Muscle of back (tissue), 13 donors: ENCODE measurements at places on chromosomes 11 and 22.

GRCh38 chr11:111960916-111961315, 23.8 kb downstream of the DIXDC1 start:
- DNase-seq = no peak

DNA sequence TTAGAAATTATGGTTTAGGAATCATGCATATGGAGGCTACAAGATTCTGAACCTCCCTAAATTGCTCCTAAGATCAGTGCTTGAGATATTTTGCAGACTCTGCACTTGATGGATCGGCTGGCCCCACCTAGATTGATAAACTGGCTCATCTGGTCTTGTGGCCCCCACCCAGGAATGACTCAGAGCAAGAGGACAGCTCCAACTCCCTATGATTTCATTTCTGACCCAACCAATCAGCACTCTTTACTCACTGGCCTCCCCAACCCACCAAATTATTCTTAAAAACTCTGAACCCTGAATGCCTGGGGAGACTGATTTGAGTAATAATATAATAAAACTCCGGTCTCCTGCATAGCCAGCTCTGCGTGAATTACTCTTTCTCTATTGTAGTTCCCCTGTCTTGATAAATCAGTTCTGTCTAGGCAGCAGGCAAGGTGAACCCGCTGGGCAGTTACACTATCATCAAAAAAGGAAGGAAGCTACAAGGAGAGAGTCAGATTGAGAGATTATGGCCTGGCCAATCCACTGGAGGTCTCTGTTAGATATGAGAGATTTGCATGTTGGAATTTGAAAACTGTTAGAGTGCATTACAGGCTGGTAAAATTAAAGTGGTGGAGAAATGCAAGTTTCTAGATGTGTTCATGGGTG, 245.8 kb downstream of the CSNK2A3 start:
- no peak for DNase-seq

- DNase-seq = no peak
Measured at GRCh38 chr22:23403152-23403719, 176.9 kb downstream of the IGLL1 start.

DNA sequence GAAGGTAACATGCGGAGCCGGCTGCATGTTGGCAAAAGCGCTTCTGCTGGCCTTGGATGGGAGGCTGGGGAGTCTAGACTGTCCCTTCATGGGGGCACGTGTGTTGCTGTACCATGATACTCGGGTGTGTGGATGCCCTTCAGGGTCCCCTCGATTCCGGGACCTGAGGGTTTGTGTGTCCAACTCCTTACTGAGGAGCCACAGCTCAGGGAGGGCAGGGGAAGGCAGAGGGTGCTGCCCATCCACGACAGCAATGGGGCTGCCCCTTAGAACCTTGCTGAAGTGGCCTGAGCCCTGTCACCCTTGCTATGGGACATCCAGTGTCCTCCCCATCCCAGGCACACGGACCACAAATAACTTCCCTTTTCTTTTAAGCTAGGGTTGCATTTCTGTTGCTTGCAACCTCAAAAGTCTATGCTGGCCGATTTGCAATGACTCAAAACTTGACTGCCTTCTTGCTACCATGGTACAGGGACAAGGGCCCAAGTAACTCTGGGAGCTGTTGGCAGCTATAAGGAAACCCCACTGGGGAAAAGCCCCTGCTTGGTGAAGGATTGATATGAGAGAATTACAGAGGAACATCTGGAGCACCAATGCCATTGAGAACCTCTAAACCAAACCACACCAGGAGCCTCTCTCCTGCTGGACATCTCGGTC, 43.8 kb downstream of the RTL6 start:
- DNase-seq = no peak

GRCh38 chr11:66044757-66045156, 4.2 kb downstream of the GAL3ST3 start:
- no peak for DNase-seq

DNA sequence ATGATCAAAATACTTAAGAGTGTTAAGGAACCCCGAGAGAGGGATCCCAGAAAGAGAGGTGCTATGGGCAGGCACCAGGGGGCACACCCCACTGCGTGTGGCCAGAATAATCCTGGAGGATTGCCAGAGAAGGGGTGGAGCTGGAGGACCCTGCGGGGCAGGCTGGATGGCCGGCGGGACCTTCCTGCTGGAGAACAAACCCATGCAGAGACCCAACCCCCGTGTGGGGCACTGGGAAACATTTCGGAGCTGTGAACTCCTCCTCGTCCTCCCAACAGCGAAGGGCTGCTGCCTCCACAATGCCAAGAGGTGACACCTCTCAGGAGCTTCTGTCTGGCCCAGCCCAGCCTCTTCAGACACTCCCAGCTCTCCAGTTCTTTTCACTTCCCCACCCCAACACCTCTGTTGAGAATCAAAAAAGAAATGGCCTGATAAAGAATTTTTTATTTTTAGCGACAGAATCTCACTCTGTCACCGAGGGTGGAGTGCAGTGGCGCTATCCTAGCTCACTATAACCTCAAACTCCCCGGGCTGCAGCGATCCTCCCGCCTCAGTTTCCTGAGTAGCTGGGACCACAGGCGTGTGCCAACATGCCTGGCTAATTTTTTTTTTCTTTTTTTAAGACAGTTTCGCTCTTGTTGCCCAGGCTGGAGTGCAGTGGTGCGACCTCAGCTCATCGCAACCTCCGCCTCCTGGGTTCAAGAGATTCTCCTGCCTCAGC, 25.6 kb downstream of the RHOD start:
- no peak for DNase-seq

DNA sequence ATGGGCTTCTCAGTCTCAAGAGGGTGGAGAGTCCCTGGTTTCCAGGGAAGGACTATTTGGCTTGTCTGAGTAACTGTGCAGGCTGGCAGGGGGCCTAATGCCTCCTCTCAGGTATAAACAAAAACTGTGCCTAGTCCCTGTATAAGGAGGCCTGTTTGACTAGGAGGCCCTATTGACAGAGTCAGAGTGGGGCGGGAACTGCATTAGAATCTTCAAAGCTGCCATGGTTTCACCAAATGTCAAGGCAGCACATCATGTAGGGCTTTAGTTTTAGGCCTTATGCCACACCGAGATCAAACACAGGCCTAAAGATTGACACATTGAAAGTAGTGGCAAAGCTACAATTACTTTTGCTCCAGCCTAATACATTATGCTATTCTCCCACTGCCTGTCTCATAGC, 611.5 kb upstream of the B3GAT1 start:
- DNase-seq = no peak

DNA sequence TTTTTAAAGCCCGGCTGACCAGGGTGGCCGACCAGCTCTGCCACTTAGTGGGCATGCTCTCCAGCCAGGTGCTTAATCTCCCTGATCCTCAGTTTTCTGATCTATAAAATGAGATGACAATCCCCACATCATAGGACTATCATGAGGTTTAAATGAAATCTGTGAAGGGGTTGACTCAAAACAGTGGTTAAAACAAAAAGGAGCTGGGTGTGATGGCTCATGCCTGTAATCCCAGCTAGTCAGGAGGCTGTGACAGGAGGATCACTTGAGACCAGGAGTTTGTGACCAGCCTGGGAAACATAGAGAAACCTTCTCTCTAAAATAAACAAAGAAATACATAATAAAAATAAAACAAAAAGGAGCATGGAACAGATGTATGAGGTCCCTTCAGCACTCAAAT, 3.6 kb upstream of the C11orf86 start:
- DNase-seq = no peak

- DNase-seq = no peak
Measured at GRCh38 chr11:58845386-58845785, 882 bp upstream of the GLYATL2 start.

- DNase-seq = no peak
Measured at GRCh38 chr11:46390331-46391171, 1.0 kb downstream of the CHRM4 start.

DNA sequence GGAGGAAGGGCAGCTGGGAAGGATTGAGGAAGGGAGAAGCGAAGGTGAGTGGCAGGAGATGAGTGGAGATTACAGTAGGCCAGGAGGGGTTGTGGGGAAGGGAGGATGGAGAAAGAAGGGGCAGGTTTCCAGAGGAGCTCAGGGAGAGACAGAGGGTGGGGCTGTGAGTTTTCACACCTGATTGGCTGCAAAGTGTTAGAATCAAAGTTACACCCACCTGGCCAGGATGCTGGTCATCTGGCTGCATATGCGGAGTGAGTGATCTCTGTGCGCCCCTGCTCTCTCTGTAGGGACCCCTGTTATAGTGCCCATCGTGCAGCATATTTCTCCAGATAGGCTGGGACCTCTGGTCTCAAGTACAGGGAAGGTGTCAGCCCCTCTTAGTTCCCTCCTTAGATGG, 18.3 kb downstream of the AMPD3 start:
- DNase-seq = no peak

- DNase-seq = no peak
Measured at GRCh38 chr11:102318469-102318868, 1.2 kb downstream of the BIRC3 start.

DNA sequence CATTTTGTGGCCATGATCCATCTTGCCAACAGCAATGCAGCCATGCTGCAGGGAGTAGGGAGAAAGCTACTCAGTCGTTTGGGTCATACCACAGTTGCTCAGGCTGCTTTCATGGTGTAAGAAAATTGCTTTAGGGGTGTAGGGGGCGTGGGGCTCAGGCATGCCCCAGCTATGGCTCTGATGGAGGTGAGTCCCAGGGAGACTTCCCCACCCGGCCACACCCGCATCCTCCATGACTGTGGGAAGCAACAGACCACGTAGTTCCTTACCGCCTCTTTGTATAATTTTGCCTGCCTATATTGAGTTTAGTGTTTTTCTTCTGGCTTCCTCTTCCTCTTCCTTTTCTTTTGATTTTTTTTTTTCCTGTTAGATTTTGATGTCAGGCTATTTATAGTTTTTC, 58.8 kb downstream of the SPECC1L start:
- DNase-seq = no peak

GRCh38 chr11:130918081-130918480, 1.8 kb upstream of the SNX19 start:
- DNase-seq = no peak

- DNase-seq = no peak
Measured at GRCh38 chr11:118109231-118109630, 22.5 kb upstream of the SMIM35 start.

GRCh38 chr11:45806072-45806933, 1.4 kb downstream of the SLC35C1 start:
- DNase-seq = no peak

GRCh38 chr11:20364341-20364792, 853 bp downstream of the HTATIP2 start:
- no peak for DNase-seq

- DNase-seq = no peak
Measured at GRCh38 chr22:29385151-29385704, 3.1 kb downstream of the AP1B1 start.

- DNase-seq = no peak
Measured at GRCh38 chr11:124762105-124762623, at the start of gene ESAM. Gene ESAM, minus strand, starts transcription at chr11:124762290. Its CDS starts 136 bp downstream, at chr11:124762154.

DNA sequence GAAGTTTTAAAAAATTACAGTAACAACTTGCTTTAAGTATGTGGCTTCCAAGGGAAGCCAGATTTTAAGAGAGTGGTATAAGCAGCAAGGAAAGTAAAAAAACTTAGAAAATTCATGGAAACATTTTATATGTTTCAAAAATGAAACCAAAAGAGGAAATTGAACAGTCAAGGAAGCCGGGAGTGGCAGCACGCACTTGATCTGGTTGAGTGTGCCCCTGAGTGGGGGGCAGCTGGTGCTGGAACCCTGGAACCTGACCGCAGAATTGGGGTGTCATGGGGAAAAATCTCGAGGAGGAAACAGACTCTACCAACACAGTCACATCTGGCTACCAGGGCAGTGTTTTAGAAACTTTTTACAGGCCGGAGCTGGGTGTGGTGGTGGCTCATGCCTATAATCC, 14.0 kb downstream of the MICALL1 start:
- DNase-seq = no peak

DNA sequence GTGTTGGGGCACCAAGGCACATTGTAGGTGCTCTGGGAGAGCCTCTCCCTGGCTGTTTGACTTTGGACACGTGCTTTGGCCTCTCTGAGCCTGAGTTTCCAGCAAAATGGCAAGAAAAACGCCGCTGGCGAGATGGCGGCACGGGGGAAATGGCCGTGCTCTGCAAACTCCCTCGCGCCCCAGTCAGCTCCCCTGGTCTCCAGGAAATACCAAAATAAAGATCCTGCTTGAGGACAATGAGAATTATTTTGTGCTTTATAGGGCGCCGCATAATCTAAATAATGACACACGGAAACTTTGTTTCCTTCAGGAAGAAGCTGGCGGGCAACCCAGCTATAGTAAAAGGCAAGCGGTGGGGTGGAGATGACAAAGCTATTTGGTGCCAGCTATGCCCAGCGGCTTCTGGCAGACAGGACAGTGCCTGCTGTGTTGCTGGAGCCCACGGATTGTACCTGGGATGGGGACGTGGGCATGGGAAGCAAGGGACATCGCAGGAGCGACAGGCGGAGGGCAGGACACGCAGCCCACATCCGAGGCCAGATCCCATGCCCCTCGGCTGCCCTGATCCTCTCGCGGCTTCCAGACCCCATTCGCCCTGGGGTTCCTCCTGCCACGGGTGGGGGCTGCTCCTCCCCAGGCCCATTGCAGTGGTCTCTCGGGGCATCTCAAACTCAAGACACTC, 26.3 kb upstream of the RFPL3 start:
- DNase-seq = no peak

DNA sequence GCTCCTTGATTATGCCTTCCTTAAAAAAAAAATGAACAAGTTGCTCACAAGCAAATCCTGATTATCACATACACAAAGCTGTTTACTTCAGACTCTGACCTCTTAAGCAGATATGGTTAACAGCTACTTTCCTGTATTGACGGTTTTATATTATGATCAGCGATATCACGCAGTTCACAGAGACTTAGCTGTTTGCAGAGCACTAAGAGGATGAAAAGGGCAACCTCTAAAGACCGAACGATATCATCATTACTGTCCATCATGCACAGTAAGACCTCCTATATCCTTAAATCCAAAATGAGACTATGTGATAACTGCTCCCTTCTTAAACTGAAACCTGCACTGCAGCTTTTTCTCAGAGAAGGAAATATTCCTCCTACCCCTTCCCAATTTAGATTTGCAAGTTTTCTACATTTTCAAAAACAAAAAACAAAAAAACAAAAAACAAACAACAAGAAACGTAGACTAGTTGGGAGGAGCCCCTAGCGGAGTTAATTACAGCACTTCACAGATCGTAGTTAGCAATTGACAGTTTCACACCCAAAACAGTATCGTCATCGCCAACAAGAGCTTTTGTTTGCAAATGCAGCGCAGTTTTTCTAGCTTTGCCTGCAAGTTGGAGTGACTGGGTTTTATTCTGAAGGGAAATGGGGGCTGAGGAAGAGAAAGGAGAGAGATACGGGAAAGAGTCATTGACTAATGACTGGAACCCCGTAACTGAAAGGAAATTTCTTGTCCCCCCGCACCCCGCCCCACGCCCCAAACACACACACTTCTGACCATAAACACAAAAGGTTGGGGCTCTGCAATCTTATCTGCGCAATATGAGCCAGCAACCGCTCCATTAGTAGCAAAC, 1.2 kb downstream of the DDX6 start:
- peak; percentile 66 for DNase-seq

DNA sequence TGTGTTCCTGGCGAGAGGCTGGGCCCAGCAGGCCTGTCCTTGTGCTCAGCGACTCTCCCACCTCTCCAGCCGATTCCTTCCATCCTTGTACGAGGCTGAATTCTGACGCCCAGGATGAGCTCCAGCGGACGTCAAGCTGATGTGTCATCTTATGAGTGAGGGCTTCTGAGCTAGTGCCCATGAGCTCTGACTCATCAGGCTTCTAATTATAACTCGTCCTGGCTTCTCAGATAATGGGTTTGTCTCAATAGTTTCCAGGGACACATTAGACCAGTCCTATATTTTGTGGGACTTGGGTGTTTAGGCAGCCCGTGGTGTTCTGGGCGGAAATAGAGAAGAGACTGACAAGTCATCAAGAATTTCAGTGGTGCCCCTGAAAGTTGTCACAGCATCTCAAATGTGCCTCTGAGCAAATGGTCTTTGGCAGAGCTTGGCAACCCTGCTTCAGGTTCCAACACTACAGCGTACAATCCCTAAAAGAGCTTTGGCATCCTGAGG, 108.2 kb upstream of the CD44 start:
- DNase-seq = no peak
